Activated CD8-positive, alpha-beta memory T cell treated with anti-CD3 and anti-CD28 coated beads for 4 hours (primary cell): ENCODE measurements at places on chromosomes 4 and X.

DNA sequence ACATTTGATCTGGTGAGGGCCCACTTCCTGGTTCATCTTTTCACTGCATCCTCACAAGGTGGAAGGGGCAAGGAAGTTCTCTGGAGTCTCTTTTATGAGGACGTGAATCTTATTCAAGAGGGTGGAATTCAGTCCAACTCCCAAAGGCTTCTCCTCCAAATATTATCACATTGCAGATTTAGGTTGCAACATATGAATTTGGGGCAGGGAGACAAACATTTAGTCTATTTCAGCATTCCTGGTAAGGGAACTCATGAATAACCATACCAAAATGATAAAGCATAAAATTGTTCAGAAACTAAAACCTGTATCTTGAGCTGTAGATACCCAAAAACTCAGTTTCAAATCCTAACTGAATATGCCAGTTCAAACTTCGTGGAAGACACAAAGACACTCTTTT is 246.8 kb downstream of the QDPR start:
- DNase-seq = no peak

DNA sequence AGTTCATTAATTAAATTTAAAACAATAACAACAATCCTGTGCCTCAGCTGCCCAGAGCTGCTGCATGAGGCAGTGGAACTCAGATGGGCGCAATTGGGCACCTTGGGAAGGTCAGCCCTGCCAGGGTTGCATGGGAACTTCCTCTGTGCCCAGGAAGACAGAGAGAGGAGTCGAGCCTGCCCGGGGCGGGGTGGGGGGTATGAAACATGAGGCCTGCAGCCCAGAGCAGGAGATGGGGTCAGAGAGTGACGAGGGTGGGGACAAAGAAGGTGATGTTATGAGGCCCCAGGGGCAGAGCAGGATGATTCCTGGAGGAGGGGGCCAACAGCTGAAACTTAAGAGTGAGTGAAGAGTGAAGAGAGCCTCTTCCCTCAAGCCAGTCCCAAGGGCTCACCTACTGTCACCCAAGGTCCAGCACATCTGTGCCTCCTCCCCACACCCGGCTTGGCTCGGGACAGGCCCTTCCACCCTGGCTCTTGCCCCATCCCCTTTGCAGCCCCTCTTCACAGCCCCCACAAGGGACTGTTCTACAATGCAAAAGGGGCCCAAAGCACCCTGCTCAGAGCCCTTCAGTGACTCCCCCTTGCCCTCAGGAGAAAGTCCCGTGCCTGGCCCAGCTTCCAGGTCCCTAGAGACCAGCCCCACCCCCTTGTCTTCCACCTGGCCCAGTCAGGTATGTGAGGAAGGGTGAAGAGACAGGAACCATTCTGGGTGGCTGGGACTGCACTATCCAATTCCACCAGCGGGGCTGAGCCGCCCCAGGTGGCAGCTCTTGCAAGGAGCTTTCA is 31.4 kb downstream of the HMX1 start:
- DNase-seq = no peak

DNA sequence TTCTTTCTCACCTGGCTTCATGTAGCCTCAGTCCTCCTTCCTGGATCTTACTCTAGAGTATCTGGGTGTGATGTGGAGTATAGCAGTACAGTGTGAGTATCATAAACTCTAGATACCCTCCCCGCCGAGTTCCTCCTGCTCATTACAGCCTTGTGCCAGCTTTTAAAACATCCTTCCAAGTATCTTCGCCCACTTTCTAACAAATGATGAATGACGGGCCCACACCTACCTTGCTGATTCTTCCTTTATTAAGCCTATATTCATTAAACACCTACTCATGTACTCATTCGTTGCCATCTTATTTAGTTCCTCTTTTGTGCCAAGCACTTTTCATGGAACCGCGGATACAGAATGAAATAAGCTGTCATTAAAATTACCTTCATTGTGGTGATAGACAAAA is 1585.3 kb upstream of the TENM3 start:
- no peak for DNase-seq

DNA sequence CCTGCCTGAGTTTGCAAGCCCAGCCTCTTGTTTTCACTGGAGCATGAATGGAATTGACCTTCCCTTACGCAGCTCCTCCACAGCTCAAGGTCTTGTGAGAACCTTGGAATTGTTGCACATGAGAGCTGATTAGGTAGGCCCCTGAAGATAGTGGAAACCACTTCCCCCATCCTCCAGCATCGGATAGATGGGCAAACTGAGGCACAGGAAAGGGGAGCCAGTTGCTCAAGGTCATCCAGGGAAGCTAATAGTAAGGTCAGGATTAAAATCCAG is 27.2 kb downstream of the PJA1 start:
- no peak for DNase-seq

GRCh38 chr4:113653871-113654270 is 107.7 kb downstream of the CAMK2D start:
- no peak for DNase-seq

- DNase-seq = no peak
Observed at GRCh38 chr4:55554453-55555030, 7.8 kb upstream of the CLOCK start.

DNA sequence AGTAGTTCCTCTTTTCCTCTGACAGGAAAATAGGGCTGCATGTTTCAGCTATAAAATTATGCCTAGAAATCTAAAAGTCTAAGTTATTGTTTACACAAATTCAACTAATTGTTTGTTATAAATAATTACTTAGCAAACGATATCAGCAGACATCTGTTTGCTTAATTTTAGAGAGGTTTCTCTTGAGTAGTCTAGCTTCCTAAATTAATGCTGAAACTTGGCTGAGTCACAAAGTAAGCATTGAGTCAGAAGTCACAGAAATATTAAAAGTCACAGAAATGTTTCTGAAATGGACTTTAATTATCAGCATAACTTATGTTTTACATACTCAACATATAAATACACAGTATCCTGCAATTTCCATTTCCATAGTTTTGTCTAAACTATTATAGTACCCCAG is 1044.0 kb downstream of the CCSER1 start:
- DNase-seq = no peak

GRCh38 chrX:132751063-132751690 is 207.3 kb downstream of the HS6ST2 start:
- DNase-seq = no peak

DNA sequence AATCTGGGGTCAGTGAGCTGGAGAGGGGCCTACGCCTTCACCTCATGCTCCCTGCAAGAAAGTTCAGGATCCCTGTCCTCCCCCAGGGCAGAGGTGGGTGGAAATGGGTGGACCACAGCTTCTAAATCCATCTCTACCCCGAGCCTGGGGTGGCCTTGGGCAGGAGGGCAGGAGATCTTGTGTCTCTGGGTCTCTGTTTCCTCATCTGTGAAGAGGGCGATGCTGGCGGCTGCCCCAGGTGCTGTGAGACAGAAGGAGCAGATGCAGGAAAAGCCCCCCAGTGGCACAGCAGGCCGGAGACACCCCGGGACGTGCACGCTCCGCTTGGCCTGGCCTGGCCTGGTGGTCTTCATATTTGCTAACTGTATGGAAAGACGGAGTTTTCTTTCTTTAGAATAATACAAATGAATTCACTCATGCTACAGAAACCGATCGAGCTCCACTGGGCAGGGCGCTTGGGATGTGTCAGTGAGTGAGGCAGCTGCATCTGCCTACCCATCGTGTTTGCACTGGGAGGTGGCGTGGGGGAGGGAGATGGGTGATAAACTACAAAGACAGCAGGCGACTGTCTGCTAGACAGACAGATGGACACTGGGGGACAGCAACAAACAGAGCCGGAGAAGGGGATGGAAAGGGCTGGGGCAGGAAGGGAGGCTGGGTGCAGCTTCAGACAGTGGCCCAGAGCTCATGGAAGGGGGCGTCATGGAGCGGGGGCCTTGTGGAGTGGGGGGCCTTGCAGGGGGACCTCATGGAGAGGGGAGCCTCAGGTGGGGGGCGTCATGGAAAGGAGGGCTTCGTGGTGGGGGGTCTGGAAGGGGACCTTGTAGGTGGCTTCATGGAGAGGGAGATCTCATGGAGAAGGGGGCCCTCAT is 136.2 kb downstream of the CPZ start:
- no peak for DNase-seq

DNA sequence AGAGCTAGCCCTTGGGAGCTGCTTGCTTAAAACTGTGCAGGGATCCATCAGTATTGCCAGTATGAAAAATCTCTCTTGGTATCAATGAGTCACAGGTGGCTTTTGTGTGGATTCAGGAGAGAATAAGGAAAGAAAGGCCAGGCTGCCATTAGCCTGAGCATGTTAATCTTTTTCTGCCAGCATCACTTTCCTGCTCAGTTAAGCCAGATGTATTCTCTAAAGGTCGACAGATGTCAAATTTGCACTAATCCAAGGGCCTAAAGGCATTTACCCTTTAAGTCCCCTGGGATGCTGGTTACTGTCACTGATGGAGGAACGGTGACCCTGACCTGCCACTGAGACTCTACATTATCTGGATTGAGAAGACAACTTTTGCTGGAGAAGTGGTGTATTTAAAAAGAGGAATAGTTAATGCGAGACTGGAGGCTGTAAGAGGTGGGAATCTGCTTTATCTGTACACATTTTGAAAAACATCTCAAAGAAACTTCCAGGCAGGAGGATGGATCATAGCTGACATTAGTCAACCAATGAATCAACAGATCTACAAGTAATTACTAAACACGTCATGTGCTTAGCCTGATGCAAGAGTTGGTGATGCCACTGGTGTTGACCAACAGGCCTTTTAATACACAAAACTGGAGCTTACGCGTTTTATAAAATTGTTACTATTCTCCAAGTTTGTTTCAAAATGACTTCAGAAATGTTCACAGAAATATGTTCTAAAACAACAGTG is 241.4 kb upstream of the ANXA3 start:
- DNase-seq = no peak

GRCh38 chr4:22707390-22707789 is 14.7 kb downstream of the GBA3 start:
- no peak for DNase-seq

- DNase-seq = no peak
Observed at GRCh38 chr4:124209211-124209610, 503.3 kb downstream of the ANKRD50 start.

DNA sequence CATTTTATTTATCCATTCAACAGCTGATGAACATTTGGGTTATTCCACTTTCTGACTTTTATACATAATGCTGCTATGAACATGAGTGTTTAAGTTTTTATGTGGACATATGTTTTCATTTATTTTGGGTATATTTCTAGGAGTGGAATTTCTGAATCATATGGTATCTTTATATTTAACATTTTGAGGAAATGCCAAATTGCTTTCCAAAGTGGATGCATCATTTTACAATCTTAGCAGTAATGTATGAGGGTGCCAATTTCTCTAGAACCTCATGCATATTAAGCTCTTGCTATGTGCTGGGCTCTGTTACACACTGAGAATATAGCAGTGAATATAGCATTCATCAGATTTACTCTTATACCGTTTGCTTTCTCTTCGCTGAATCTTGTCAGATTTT is 983.7 kb downstream of the STIM2 start:
- DNase-seq = no peak

DNA sequence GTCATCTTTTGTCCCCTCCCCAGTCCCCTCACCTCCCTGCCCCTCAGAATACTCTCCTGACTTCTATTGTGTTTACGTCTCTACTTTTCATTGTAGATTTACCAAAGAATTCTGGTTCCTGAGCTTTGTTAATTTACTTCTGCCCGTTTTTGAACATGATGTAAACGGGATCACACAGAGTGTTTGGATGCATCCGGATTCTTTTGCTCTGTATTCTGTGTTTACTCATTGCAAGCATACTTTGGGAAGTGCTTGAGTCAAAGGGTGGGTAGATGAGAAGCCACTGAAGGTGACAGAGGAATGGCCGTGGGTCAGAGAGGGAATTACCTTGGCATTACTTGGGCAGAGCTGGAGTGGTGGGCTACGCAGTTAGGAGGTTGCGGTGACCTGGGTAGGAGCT is 18.0 kb downstream of the CLCN4 start:
- DNase-seq = no peak

GRCh38 chr4:17957688-17958087 is 63.9 kb downstream of the LCORL start:
- DNase-seq = no peak

DNA sequence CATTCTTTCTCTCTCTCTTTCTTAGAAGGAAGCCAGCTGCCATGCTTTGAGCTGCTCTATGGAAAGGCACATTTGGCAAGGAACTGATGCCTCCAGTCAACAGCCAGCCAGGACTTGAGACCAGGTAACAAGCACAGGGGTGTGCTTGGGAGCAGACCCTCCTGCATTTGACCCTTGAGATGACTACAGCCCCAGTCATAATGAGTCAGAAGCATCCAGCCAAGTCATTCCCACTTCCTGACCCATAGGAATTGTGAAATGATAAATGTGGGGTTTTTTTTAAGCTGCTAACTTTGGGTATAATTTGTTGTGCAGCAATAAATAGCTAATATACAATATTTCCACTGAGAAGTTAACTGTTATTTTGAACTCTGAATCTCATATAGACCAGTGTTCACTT is 446.9 kb downstream of the GRXCR1 start:
- DNase-seq = no peak

DNA sequence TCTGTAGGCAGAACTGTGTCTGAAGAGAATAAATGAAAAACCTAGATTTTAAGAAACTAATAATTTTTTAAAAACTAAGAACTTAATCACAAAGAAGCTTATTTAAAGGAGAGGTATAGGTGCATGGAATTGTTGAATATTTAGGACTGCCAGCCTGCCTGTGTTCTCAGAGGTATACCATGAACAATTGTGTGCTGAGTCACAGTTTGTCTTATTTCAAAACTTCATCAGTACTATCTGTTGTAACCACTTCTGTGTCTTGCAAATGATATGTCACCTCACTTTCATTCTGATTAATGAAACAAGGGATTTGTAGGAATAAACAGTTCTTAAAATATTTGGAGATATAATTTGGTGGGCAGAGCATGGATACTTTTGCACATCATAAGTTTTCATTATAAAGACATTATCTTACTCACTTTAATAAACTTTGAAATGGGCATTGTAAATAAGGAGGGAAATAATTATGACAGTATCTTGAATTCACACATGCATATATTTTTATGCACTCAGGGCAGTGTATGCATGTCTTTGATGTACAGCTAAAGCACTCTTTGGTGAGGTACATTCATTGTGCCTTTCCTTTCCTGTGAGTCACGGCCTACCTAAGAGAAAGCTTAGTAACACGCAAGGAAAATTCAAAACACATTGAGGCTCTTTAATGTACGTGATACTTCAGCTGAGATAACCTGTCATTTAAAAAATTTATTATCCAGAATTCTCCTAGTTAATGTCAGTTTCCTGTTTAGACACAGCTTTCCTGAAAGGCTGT is 31.7 kb downstream of the STOX2 start:
- no peak for DNase-seq

- DNase-seq = no peak
Observed at GRCh38 chr4:121228848-121229247, 64.7 kb upstream of the TNIP3 start.

DNA sequence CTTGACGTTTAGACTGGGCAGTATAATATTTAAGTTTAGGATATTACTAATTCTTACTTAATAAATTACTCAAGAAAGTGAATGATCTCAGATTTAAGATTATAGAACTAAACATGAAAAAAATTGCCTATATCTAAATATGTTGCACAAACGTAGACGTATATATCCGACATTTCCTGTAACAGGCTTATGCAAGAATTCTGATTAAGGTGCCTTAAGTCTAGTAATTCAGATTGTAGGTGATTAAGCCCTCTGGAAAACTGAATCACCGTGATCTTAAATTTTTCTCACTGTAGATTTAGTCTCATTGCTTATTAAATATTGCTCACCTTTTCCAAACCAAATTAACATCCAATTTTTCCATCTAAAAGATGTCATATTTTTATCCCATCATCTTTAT is 24.0 kb downstream of the ATXN3L start:
- DNase-seq = no peak
